ENCODE measurements at places on chromosomes 6 and 20.

DNA sequence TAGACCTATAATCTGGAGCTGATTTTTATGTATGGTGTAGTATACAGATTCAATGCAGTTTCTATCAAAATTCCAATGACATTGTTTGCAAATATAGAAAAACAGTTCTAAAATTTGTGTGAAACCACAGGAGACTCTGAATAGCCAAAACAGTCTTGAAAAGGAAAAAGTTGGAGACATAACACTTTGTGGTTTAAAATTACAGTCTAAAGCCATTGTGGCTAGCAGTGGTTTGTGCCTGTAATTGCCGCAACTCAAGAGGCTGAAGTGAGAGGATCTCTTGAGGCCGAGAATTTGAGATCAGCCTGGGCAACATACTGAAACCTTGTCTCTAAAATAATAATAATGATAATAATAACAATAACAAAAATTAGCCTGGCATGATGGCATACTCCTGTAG lies 213.7 kb downstream of the CDKAL1 start:
- DNase-seq: no peak

- no peak for DNase-seq
Measured at GRCh38 chr6:142796571-142796970, 148.4 kb downstream of the HIVEP2 start.

DNA sequence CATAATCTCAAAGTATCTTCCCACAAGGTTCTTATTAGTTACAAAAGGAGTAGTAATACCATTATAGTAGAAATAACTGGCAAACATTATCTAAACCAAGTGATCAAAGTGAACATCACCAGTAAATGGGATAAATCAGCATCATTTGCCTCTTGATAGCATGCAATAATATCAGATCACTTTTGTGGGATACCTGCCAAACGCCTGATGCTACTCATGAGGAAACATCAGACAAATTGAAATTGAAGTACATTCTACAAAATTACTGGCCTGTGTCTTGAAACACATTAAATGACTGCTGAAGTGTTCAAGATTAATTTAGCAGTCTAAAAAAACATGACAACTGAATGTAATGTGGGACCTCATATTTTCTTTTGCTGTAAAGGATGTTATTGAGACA lies 208.1 kb downstream of the TINAG start:
- DNase-seq: no peak

DNA sequence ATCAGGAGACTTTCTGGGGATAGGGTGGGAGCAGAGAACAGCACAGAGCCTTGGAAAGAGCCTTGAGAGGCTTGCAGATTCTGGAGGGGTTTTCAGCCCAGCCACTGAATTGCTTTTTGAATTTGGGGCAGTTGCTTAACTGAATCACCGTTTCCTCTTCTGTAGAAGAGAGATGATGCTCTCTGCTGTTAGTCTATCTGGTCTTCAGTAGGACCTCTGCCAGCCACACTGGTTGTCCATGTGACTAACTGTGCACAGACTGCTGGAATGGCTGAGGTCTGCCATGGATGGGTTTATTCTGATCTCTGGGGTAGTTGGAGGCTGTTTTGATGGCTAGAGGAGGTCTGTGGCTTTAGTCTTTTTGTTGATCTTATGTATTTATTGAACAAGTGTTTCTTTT lies 21.4 kb upstream of the PRDM1 start:
- DNase-seq: no peak

DNA sequence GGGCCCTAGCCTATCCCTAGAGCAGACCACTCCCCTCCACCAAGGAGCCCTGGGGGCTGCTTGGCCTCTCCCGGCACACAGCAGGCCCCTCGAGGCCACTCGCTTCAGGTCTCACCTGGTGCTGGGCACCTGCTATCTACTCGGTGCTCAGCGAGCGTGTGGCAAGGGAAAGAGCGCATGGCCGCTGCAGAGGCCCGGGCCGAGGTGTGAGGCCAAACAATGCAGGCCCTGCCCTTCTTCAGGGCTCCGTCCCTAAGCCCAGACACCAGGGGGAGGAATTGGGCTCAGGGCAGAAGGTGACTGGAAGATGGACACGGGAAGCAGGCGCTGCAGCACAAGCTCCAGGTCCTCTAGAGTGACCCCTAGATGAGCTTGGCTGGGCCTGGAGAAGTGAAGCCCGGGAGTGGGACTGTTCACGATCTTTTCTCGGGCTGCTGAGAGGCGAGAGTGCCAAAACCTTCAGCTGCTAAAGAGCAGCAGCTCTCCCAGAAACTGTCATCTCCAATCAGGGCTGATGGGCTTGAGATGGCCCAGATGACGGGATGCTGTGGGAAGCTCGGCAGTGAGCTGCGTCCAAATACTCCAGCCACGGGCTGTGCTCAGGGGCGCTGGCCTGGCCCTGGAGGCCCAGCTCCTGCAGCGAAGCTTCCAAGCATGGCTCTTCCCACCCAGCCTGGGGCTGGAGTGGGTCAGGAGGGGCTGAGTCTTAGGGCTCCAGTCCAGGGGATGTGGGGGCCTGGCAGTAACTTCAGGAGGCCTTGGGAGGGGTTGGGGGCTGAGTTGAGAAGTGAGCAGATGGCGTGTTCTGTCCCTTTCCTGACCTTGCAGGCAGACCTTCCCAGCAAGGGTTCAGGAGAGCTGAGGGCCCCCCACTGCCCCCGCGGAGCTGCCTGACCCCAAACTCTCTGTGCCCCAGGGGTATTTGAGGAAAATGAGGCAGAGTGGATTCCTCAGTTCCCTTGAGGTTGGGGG lies 43.7 kb downstream of the APCDD1L start:
- no peak for DNase-seq

DNA sequence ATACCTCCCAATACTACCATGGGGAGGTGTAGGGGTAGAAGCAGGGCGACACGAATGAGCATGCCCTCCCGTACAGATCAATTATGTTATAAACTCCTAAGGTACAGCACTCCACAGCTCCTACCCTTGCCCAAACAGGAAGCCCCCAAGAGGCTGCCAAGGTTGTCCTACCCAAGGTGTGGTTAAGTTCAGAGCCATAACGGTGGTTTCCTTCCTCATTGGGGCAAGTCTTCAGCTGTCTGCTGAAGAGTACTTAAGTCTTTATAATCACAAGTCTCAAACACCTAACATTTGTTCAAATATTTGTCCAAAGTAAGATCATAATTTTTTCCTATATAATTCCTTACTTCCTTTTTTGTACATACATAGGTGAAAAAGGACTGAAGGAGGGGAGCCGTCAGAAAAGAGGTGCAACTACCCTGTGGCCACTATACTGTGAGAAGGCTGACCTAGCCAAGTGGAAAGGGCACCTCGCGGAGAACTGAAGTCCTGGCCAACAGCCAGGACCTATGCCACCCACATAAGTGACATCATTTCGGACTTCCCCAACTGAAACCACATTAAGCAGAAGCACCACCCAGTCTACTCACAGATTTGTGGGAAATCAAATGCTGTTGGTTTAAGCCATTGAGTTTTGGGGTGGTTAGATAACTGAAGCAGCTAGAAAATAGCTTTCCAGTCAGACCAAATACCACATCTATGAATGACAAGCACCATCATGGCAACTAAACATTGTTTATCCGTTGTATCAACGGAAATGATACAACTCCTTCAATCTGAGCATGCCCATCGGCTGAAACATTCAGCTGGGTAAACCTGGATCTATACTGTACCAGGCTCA lies 2.9 kb upstream of the RAB22A start:
- peak; percentile 51 for DNase-seq

GRCh38 chr20:50308513-50309279 lies 118.1 kb downstream of the CEBPB start:
- peak; percentile 98 for DNase-seq

GRCh38 chr6:117483645-117484016 lies 1.2 kb downstream of the DCBLD1 start:
- peak; percentile 34 for DNase-seq

- DNase-seq: peak; percentile 41
Measured at GRCh38 chr6:144158133-144158532, 7.8 kb downstream of the STX11 start.
